ENCODE measurements at places on chromosomes 7 and 10. TPM values are rescaled to one million over a fixed set of nuclear protein-coding genes. Genes with fewer than 3 reads are reported as not detected.

- no peak overlapping the region for H3K27ac ChIP-seq
- DNase-seq: no peak
- H3K4me1 ChIP-seq: no peaks in the 10 kb centered on the region
These were observed 9.2 kb upstream of the NT5C2 start for GRCh38 chr10:103202319-103202718.

GRCh38 chr7:24757353-24758275, at the start of gene GSDME:
GSDME (minus strand) TSS chr7:24757464; CDS start chr7:24749774, 7,690 bp downstream.
- DNase-seq: peak; percentile 11
- no peak within 1 kb of the TSS for H3K27ac ChIP-seq
- peak within 1 kb of the TSS; percentile 87 for H3K4me3 ChIP-seq
- H3K27me3 ChIP-seq: peaks cover 52% of the 10 kb centered on the region
- peaks cover 24% of the 10 kb centered on the region for H3K4me1 ChIP-seq

GRCh38 chr10:4824791-4825310, 1.2 kb upstream of the AKR1E2 start:
- H3K4me1 ChIP-seq: peaks cover 8% of the 10 kb centered on the region
- no peaks in the 10 kb centered on the region for H3K36me3 ChIP-seq
- no peak overlapping the region for H3K27ac ChIP-seq
- DNase-seq: no peak
- H3K4me3 ChIP-seq: peak overlapping the region; percentile 7

GRCh38 chr7:69857014-69857413, 258.7 kb downstream of the AUTS2 start:
- no peak for DNase-seq
- H3K36me3 ChIP-seq: no peaks in the 10 kb centered on the region
- H3K4me1 ChIP-seq: no peaks in the 10 kb centered on the region
- H3K4me3 ChIP-seq: no peak overlapping the region

DNA sequence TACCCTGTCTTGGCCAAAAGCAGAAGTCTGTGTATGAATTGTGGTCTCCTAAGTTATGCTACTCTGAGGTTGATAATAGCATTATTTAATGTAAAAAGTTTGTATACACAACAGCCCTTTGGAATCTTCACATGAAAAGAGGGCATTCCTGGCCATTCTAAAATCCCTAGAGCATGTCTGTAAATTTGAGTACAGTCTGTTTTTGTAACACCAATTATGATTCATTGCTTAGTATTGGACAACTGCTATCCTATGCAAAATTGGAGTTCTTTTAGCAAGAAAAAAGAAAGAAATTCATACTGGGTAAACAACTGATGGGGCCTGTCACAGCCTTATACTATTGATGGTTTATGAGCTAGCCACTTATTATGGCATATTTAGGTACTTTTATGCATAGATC, 10.2 kb downstream of the CUTC start:
- peaks cover 19% of the 10 kb centered on the region for H3K4me1 ChIP-seq
- H3K36me3 ChIP-seq: peaks cover 53% of the 10 kb centered on the region
- DNase-seq: no peak
- H3K27me3 ChIP-seq: no peaks in the 10 kb centered on the region
- no peak overlapping the region for H3K4me3 ChIP-seq

GRCh38 chr10:25076506-25077177, 60.2 kb downstream of the THNSL1 start:
- peaks cover 2% of the 10 kb centered on the region for H3K4me1 ChIP-seq
- DNase-seq: no peak
- H3K27me3 ChIP-seq: peaks cover 7% of the 10 kb centered on the region

- no peaks in the 10 kb centered on the region for H3K36me3 ChIP-seq
- DNase-seq: no peak
- no peak overlapping the region for H3K27ac ChIP-seq
- H3K27me3 ChIP-seq: no peaks in the 10 kb centered on the region
- H3K4me1 ChIP-seq: peaks cover 42% of the 10 kb centered on the region
- no peak overlapping the region for H3K4me3 ChIP-seq
These were observed 20.5 kb downstream of the STAG3 start for GRCh38 chr7:100198266-100198665.

DNA sequence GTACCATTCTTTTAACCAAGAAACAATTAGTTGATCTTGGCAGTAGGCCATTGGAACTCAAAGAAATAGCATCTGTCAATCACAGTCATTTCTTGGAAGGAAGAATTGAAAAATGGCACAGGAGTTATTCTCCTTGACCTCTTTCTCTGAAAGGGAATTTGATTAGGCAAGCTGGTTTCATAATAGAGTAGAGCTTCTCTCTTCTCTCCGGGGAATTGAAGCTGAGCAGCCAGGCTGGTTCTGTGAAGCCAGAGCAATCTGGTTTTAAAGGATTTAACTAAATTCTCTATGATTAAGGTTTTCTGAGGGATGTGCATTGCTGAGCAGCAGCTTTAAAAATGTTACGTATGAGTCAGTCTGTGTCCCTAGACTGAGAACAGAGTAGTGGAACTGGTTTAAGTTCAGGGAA, 70.2 kb downstream of the AHCYL2 start:
- no peak overlapping the region for H3K4me3 ChIP-seq
- no peak overlapping the region for H3K27ac ChIP-seq
- no peak for DNase-seq
- H3K36me3 ChIP-seq: no peaks in the 10 kb centered on the region

DNA sequence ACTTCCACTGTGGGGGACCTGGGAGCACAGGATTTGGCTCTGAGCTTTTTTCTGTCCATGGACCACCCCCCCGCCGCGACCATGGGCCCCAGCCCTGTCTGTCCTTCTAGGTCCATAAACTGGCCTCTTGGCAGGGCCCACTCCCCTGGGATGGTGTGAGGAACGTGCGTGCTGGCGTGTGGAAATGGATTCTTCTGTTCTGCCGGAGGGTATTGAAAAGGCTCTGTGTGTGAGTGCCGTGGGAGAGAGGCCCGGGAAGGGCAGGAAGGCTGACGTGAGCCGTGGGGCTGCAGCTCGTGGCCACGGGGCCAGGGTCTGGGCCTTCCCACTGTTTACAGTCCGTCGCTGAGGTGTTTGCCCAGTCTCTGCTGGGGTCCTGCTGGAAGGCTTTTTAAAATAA, 123.7 kb downstream of the GRK5 start:
- H3K36me3 ChIP-seq: no peaks in the 10 kb centered on the region
- H3K4me1 ChIP-seq: peaks cover 5% of the 10 kb centered on the region
- peak overlapping the region; percentile 17 for H3K27ac ChIP-seq
- DNase-seq: no peak

DNA sequence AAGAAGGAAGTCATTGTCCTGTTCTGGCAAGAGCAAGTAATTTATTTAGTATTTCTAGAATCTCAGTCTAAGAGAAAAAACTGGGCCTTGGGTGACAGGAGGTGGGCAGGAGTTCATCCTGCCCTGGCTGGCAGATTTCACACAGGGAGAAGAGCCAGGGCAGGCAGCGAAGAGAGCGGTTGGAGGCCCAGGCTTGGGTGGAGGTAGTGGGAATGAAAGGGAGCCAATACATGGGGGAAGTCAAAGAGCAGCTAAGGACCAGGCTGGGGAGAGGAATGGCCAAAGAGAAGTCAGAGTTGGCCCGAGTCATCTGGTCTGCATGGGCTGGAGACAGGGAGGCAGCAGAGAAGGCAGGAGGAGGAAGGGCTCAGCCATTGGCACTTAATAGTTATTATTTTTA, 51.4 kb downstream of the HECW1 start:
- no peak overlapping the region for H3K4me3 ChIP-seq
- H3K27ac ChIP-seq: no peak overlapping the region
- no peak for DNase-seq
- H3K27me3 ChIP-seq: peaks cover 15% of the 10 kb centered on the region

DNA sequence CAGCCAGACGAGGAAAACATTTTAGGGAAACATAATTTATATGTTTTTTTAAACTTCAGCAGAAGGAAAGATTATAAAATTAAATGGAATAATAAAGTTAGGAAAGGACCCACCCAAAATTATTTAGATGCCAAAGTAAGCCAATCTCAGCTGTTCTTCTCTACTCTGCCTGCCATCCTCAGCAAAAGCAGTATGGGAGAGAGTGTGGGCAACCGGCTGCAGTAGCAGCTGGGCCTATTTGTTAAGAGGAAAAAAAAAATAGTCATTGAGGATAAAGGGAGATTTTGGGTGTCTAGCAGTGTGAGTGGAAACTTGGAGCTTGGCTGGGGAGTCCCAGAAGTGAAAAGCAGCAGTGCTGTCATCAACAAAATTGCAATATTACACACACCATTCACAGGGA, 15.4 kb downstream of the SEMA3E start:
- no peaks in the 10 kb centered on the region for H3K4me1 ChIP-seq
- no peak for DNase-seq
- H3K4me3 ChIP-seq: no peak overlapping the region
- no peak overlapping the region for H3K27ac ChIP-seq

DNA sequence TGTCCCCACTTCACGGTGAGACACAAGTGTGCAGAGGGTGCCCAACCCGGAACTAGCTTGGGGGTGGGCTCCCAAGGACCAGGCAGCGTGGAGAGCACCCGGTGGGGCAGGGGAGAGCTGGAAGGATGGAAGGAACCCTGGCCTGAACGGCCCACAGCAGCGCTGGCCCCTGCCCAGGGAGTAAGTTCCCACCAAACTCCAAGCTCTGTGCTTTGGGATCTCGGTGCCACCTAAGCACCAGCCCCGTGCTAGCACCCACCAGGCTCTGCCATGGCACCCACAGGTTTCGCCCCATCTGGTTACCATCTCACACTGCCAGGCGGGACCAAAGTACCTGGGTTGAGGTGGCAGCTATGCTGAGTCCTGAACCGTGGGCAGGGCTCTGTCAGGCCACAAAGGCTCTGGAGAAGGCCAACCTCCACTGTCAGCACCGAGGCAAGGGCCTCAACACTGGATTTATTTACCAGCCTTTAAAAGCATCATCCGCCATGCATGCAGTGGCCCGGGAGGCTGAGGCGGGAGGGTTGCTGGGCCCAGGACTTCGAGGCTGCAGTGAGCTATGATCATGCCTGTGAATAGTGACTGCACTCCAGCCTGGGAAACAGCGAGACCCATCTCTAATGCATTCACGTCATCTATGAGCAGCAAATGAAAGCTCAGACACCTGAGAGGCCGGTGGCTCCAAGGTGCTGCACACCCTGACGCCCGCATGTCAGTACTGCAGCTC, 16.0 kb downstream of the GPER1 start:
- no peak overlapping the region for H3K27ac ChIP-seq
- peaks cover 22% of the 10 kb centered on the region for H3K4me1 ChIP-seq
- DNase-seq: no peak
- no peaks in the 10 kb centered on the region for H3K36me3 ChIP-seq
- H3K4me3 ChIP-seq: no peak overlapping the region
- H3K27me3 ChIP-seq: no peaks in the 10 kb centered on the region

- H3K36me3 ChIP-seq: peaks cover 2% of the 10 kb centered on the region
- H3K27me3 ChIP-seq: no peaks in the 10 kb centered on the region
- no peaks in the 10 kb centered on the region for H3K4me1 ChIP-seq
- no peak overlapping the region for H3K27ac ChIP-seq
These were observed 204.1 kb downstream of the PHF14 start for GRCh38 chr7:11177793-11178192.

DNA sequence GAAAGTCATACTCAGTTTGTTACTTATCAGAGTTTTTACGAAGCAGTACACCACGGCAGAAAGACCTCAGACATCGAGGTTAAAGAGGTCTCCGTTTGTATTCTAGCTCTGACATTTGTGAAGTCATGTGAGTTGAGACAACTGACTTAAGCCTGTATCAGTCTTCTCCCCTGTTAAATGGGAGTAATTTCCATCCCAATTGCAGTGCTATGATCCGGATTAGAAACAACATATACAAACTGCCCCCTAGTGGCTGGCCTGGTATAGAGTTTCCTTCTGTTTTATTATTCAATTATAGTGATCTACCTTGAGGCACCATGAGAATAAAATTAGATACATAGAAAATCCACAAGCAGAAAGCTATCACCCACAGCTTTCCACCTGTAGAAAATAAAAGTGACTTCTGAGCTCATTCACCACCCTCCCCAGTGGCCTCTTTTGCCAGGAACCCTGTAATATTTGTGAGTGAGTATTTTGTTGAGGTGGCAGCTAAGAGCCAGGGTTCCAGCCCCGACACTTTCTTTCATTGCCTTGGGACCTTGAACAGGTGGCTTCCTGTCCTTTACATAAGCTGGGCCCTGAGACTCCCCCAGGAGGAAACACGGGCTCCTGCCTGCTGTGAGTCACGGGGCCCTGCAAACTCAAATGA, 607.2 kb upstream of the MGMT start:
- no peak overlapping the region for H3K27ac ChIP-seq
- no peaks in the 10 kb centered on the region for H3K36me3 ChIP-seq
- no peak overlapping the region for H3K4me3 ChIP-seq
- no peaks in the 10 kb centered on the region for H3K4me1 ChIP-seq
- no peak for DNase-seq

DNA sequence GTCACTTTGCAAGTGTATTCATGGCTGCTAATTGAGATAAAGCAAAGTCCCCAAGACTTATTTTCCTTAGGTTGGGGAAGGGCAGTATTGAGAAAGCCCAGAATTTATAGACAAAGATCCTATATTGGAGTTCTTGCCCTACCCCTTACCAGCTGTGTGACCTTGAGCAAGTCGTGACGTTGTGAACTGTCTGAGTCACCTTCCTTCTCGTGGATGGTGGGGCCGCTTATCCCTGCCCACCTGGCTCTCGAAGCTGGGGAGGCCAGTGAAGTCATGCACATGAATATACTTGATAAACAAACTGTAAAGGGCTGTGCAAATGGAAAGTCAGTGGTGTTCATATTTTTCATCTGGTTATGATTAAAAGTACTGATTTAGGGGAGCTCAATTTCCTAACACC, 127.4 kb downstream of the TACC2 start:
- no peak overlapping the region for H3K4me3 ChIP-seq
- H3K36me3 ChIP-seq: no peaks in the 10 kb centered on the region
- DNase-seq: no peak
- peaks cover 3% of the 10 kb centered on the region for H3K4me1 ChIP-seq

GRCh38 chr7:8638076-8638475, 204.7 kb downstream of the NXPH1 start:
- no peak overlapping the region for H3K27ac ChIP-seq
- H3K4me1 ChIP-seq: no peaks in the 10 kb centered on the region
- DNase-seq: no peak
- no peak overlapping the region for H3K4me3 ChIP-seq
- no peaks in the 10 kb centered on the region for H3K27me3 ChIP-seq

GRCh38 chr10:55224007-55224781, 423.2 kb upstream of the PCDH15 start:
- H3K36me3 ChIP-seq: no peaks in the 10 kb centered on the region
- H3K4me3 ChIP-seq: no peak overlapping the region
- DNase-seq: no peak
- H3K4me1 ChIP-seq: no peaks in the 10 kb centered on the region

GRCh38 chr10:88385601-88386203, 197.4 kb downstream of the RNLS start:
- H3K4me1 ChIP-seq: peaks cover 22% of the 10 kb centered on the region
- H3K36me3 ChIP-seq: peaks cover 8% of the 10 kb centered on the region
- peak; percentile 60 for DNase-seq
- no peaks in the 10 kb centered on the region for H3K27me3 ChIP-seq
- H3K27ac ChIP-seq: no peak overlapping the region
- H3K4me3 ChIP-seq: peak overlapping the region; percentile 89

GPR26 gene
- total RNA-seq: not detected

GTPBP4 gene
- total RNA-seq: 67.7 TPM

ZNF679 gene
- not detected for total RNA-seq

ENTPD1 gene
- total RNA-seq: 1.4 TPM

CELF2 gene
- 174 TPM for total RNA-seq
